ENCODE measurements at places on chromosomes 7 and 10. TPM values are rescaled to one million over a fixed set of nuclear protein-coding genes. Genes with fewer than 3 reads are reported as not detected.

DNA sequence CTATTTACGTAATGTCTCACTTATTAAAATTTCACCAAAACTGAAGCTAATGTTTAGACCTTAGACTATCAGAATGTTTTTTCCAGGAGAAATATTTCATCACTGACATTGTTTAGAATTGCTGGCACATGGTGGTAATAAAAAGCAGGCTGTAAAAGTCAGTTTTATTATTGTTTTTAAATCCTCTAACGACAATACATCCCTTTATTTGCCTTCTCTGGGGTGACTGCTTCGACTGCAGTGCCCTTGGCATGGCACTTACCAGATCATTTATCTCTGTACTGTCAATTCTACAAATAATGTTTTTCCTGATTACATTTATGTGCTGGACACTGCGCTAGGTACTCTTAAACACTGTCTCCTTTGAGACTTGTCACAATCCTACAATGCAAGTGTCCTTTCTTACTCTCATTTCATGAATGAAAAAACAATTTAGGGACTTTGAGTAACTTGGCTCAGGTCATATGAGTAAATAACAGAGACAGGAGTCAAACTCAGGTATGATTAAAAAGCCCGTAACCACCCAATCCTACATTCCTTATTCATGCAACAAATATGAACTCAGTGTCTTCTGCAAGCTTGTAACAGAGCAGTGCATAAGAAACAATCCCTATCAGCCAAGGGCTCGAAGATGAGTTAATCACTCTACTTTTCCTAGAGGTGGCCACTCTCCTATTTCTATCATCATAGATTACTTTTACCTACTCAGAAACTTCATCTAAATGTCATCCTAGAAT lies 5.6 kb upstream of the ING3 start:
- no peak for DNase-seq
- H3K36me3 ChIP-seq, result no peaks in the 10 kb centered on the region
- peaks cover 5% of the 10 kb centered on the region for H3K4me1 ChIP-seq
- no peak overlapping the region for H3K27ac ChIP-seq
- H3K27me3 ChIP-seq, result no peaks in the 10 kb centered on the region

DNA sequence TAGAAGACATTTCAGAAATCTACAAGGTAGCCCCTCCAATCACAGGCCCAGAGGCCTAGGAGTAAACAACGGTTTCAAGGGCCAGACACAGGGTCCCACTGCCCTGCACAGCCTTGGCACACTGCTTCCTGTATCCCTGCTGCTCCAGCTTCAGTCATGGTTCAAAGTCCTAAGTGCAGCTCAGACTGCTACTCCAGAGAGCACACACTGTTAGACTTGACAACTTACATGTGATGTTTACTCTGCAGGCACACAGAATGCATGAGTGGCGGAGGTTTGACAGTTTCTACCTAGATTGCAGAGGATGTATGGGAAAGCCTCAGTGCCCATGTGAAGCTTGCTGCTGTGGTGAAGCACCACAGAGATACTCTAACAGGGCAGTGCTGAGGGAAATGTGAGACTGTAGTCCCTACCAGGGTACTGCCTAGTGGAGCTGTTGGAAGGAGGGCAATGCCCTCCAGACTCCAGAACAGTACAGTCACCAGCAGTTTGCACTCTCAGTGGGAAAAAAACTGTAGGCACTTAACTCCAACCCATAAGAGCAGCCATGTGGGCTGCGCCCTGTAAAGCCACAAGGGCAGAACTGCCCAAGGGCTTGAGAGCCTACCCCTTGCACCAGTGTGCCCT lies 270.0 kb downstream of the ZWINT start:
- H3K4me3 ChIP-seq, result no peak overlapping the region
- H3K36me3 ChIP-seq, result no peaks in the 10 kb centered on the region
- H3K27me3 ChIP-seq, result no peaks in the 10 kb centered on the region
- no peak for DNase-seq
- H3K27ac ChIP-seq, result no peak overlapping the region

DNA sequence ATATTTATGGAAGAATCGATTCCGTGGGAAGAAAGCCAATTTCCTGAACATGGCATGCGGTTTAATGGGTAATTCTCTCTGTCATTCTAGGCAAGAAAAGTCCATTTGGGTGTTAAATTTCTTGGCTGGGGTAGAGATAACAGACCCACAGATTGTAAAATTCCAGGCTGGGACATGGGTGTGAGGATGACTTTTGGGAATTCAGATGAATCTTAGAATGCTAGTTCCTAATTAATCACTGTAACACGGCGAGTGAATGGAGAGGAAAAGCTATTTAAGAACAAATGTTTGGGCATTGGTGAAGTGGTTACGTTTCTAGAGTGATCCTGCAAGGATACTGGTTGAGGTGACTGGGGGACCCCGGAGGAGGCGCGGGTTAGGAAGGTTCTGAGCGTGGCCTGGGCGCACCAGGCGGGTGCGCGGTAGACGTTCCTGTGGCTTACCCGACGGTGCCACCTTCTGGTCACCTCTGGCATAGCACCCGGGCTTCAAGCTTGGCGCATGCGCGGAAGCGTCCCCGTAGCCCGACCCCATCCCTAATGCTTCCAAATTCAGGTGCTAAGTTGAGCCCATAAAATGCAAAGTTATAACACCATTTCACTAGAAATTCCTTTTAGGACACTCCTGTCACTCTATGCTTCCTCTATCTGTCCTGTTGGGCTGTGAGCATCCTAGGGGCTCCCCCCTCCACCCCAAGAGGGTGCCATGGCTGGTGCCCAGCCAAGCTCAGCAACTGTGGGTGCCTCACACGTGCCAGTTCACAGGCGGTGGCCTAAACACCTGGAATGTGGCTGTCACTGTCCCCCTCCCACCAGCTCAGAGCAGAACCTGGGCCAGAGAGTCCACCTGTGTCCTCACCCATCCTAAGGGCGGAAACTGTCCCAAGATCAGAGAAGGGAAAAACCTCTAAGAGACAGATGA lies 104.4 kb downstream of the PTPRE start:
- H3K4me3 ChIP-seq, result no peak overlapping the region
- peak; percentile 82 for DNase-seq
- H3K4me1 ChIP-seq, result peaks cover 9% of the 10 kb centered on the region
- no peak overlapping the region for H3K27ac ChIP-seq
- no peaks in the 10 kb centered on the region for H3K27me3 ChIP-seq
- no peaks in the 10 kb centered on the region for H3K36me3 ChIP-seq

- peaks cover 24% of the 10 kb centered on the region for H3K4me1 ChIP-seq
- H3K27me3 ChIP-seq, result no peaks in the 10 kb centered on the region
- no peaks in the 10 kb centered on the region for H3K36me3 ChIP-seq
- no peak overlapping the region for H3K4me3 ChIP-seq
These were observed 3.4 kb upstream of the REPIN1 start for GRCh38 chr7:150365194-150365593.

- H3K4me1 ChIP-seq, result peaks cover 24% of the 10 kb centered on the region
- peak overlapping the region; percentile 40 for H3K4me3 ChIP-seq
- no peaks in the 10 kb centered on the region for H3K27me3 ChIP-seq
- peak overlapping the region; percentile 73 for H3K27ac ChIP-seq
- no peak for DNase-seq
These were observed 746 bp upstream of the MRPS16 start for GRCh38 chr10:73253225-73253555.

- no peak overlapping the region for H3K4me3 ChIP-seq
- no peak overlapping the region for H3K27ac ChIP-seq
- DNase-seq, result no peak
- no peaks in the 10 kb centered on the region for H3K4me1 ChIP-seq
- H3K36me3 ChIP-seq, result no peaks in the 10 kb centered on the region
- no peaks in the 10 kb centered on the region for H3K27me3 ChIP-seq
These were observed 208.7 kb upstream of the GLI3 start for GRCh38 chr7:42445691-42446090.

DNA sequence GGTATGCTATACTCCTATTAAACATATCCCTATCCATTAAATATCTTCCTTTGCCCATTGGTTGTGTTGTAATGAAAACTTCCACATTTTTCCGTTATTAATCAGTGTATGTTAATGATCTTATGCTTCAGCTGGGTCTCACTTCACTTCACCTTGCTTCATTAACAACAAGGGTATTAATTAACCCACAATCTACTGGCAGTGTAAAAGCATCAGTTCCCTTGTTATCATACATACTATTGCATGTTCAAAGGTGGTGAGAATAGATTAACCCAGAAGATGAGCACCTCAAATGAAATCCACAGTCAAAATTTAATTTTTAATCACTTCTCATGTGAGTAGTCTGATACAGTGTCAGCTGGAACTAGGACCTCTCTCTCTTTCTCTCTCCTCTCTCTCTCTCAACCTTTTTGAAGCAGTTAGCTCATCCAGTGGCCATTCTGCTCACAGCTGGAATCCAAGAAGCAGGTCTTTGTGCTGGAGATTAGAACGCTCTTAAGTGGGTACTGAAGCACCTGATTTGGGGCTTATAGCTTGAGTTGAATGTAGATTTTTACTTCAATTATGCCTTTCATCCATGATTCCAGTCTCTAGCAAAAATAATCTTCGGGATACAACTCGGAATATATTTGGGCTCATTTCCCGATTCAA lies 172.3 kb downstream of the RAPGEF5 start:
- no peak overlapping the region for H3K27ac ChIP-seq
- H3K36me3 ChIP-seq, result no peaks in the 10 kb centered on the region
- no peak overlapping the region for H3K4me3 ChIP-seq
- H3K27me3 ChIP-seq, result no peaks in the 10 kb centered on the region
- peaks cover 65% of the 10 kb centered on the region for H3K4me1 ChIP-seq

DNA sequence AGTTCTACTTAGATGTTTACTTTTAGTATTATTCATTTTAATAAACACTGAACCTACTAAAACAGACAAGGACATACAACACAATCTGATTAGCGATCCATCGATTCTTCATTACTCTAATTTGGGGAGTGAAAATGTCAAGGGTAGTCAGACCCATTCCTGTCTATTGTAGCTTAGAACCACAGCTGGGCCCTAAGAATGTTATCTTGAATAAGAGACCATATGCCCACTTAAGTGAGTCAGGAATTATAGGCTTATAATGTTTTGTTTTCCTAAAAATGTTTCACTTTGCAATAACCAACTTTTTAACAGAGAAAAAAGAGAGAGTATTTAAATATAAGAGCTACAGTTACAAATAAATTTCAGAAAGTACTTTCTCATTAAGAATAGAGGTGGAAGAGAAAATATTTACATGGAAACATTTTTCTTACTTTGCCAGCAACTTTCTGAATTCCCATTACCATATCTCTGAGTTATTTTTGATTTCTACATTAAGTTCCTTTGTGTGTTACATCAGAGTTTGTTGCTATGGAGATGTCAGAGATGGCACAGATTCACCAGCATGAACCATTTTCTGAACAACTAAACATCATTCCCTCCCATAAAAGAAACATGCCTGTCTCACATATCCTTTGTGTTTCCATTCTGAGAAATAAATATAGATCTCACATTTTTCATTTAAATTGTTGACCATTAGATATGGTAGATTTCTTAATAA lies 75.4 kb upstream of the SLC13A1 start:
- DNase-seq, result no peak
- no peaks in the 10 kb centered on the region for H3K4me1 ChIP-seq
- H3K36me3 ChIP-seq, result no peaks in the 10 kb centered on the region
- no peak overlapping the region for H3K27ac ChIP-seq

GRCh38 chr7:44989132-44989531 lies 10.3 kb upstream of the MYO1G start:
- H3K4me1 ChIP-seq, result peaks cover 44% of the 10 kb centered on the region
- no peak overlapping the region for H3K27ac ChIP-seq
- H3K36me3 ChIP-seq, result no peaks in the 10 kb centered on the region
- no peaks in the 10 kb centered on the region for H3K27me3 ChIP-seq

- DNase-seq, result no peak
- peaks cover 44% of the 10 kb centered on the region for H3K4me1 ChIP-seq
- H3K27me3 ChIP-seq, result no peaks in the 10 kb centered on the region
- H3K4me3 ChIP-seq, result no peak overlapping the region
These were observed 55.0 kb downstream of the WAC start for GRCh38 chr10:28587970-28588290.

- H3K27me3 ChIP-seq, result no peaks in the 10 kb centered on the region
- H3K4me3 ChIP-seq, result no peak overlapping the region
- H3K4me1 ChIP-seq, result no peaks in the 10 kb centered on the region
- no peak overlapping the region for H3K27ac ChIP-seq
- no peaks in the 10 kb centered on the region for H3K36me3 ChIP-seq
- no peak for DNase-seq
These were observed 138.0 kb downstream of the FAM53B start for GRCh38 chr10:124605856-124606812.

DNA sequence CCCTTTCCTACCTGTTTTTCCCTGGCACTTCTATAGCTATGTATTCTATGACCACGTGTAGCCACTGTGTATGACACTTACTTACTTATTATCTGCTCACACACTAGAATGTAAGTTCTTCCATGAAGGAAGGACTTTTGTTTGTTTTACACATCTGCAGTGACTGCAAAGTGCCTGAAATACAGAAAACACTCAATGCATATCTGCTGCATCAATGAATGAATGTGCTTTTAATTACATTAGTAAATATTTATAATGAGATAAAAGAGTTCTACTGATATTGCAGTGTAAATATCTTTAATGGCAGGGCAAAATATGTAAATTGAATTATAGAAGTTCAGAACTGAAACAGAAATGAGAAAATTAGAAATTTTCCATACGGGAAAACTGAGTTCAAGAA lies 43.5 kb upstream of the CDC14C start:
- H3K36me3 ChIP-seq, result no peaks in the 10 kb centered on the region
- DNase-seq, result no peak
- H3K27ac ChIP-seq, result no peak overlapping the region
- H3K4me3 ChIP-seq, result no peak overlapping the region
- no peaks in the 10 kb centered on the region for H3K4me1 ChIP-seq
- H3K27me3 ChIP-seq, result no peaks in the 10 kb centered on the region

- DNase-seq, result no peak
- H3K36me3 ChIP-seq, result no peaks in the 10 kb centered on the region
- no peak overlapping the region for H3K27ac ChIP-seq
- H3K4me3 ChIP-seq, result no peak overlapping the region
These were observed 182.2 kb downstream of the HERPUD2 start for GRCh38 chr7:35512716-35513115.

DNA sequence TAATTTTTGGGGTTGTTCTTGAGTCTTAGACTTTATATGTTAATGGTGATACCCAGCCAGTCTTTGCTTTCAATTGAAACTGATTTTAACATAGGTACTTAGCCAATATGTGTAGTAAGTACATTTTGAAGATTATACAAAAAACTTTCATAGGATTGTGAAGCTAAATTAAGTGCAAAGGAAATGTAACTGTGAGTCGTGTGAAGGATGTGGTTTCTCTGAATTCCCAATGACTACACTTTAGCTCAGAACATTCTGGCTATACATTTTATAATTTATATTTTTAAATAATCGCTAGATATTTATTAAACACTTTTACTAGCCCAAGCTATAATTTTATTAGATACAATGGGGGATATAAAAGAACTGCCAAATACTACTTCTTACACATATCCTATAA lies 359.3 kb downstream of the PCLO start:
- H3K4me3 ChIP-seq, result no peak overlapping the region
- no peaks in the 10 kb centered on the region for H3K36me3 ChIP-seq
- no peak overlapping the region for H3K27ac ChIP-seq
- DNase-seq, result no peak
- no peaks in the 10 kb centered on the region for H3K4me1 ChIP-seq
- no peaks in the 10 kb centered on the region for H3K27me3 ChIP-seq

- no peak for DNase-seq
- no peaks in the 10 kb centered on the region for H3K36me3 ChIP-seq
- peak overlapping the region; percentile 98 for H3K27ac ChIP-seq
- H3K4me1 ChIP-seq, result peaks cover 98% of the 10 kb centered on the region
- H3K27me3 ChIP-seq, result no peaks in the 10 kb centered on the region
These were observed 29.9 kb upstream of the PDCD4 start for GRCh38 chr10:110841767-110842267.

The SPRN gene
- not detected for total RNA-seq

The CCL26 gene
- not detected for total RNA-seq

The NEUROG3 gene
- total RNA-seq, result not detected

The TUBB8 gene
- not detected for total RNA-seq

The NAT16 gene
- not detected for total RNA-seq

The FIGNL1 gene
- 2.0 TPM for total RNA-seq

The ICA1 gene
- total RNA-seq, result 71.2 TPM

The PGAM1 gene
- 66.7 TPM for total RNA-seq

The ARL5B gene
- total RNA-seq, result 8.6 TPM

The PTN gene
- total RNA-seq, result 5.7 TPM

Data from body of pancreas (tissue), 4 donors.